ENCODE measurements at places on chromosomes 16 and 17. TPM values are rescaled to one million over a fixed set of nuclear protein-coding genes. Genes with fewer than 3 reads are reported as not detected.

- no peak for DNase-seq
Observed at GRCh38 chr16:49821614-49822282, 34.2 kb downstream of the ZNF423 start.

- DNase-seq = no peak
Observed at GRCh38 chr16:6286176-6286575, 1046.5 kb upstream of the RBFOX1 start.

- DNase-seq = peak; percentile 62
Observed at GRCh38 chr17:44363613-44364159, at the start of gene FAM171A2. FAM171A2 (minus strand) TSS chr17:44363853; CDS start chr17:44363714, 139 bp downstream.

DNA sequence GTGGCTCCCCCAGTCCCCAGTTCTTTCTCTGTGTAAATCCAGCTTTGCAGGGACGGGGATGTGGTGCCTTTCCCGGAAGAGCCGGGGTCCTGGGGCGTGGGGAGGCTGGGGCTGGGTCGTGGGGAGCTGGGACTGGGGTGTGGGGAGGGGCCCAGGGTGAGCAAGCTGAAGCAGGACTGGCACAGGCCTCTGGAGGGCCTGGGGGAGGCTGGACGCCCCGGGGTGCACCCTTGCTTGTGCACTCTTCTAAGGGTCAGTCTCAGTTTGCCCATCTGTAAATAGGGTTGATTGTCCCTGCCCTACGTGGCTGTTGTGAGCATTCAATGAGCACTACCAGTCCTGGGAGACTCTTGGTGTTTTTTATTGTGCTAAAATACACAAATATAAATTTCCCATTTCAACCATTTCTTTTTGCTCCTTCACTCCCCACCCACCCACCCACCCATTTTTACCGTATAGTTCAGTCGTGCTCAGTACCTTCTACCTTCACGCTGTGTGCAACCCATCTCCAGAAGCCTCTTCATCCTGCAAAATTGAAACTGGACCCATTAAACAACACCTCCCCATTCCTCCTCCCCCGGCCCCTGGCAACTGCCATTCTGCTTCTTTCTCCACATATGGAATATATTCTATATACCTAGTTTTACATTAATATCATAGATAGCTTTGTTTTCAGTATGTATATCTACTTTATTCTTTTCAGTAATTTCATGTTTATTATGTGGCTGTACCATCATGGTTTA, 7.8 kb upstream of the TBC1D3B start:
- DNase-seq = no peak

DNA sequence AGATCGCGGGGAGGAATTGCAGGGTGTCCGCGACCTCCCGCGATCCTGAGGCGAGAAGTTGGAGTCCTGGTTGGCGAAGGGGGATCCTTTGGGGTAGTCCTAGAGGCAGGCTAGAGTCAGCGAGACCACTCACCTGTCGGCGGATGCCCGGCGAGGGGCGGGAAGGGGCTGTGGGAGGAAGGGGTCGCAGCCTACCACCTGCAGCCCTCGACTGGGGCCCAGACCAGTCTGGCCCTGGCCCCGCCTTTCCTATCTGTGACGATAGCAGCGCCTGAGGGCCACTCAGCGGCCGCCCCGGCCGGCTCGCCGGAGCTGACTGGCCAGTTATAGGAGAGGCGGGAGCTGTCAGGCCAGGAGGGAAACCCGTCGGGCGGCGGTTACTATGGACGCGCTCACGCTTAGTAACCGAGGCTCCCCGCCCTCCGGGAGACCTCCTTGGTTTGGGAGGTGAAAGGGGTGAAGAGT, at the start of gene TEKT3:
TEKT3 (minus strand) TSS at position 213 of the 465 bp plus-strand sequence. CDS start 10,012 bp downstream, outside the sequence.
- DNase-seq = no peak

DNA sequence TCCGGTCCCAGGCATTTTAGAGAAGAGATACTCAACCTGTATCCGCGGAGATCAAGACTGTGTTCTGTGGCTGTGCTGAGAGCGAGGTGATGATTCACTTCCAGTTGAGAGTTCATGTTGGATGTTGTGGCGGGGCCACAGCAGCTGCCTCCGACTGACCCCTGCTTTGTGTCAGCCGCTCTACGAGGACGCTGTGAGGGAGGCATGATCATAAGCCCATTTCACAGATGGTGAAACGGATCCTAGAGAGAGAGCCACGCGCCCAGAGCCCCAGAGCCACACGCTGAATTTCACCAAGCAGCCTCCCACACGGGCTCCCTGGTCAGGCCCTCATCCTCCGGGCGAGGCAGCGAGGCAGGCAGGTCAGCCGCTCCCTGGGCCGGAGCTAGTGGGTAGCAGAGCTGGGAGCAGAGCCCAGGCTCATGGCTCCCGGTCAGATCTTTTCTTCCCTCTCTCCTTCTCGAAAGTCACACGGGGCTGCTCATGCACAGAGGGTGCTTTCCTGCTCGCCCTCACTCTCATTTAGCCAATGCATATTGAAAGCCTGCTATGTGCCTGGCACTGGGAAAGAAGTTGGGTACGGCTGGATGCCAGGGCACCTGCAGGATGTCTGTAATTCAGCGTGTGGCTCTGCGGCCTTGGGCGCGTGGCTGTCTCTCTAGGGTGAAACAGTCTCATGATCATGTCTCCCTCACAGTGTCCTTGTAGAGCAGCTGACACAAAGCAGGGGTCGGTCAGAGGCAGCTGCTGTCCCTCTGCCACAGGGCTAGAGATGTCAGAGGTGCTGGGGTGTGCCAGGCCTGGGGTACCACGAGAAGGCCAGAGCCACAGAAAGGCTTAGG, 155.6 kb upstream of the CHMP6 start:
- no peak for DNase-seq

GRCh38 chr17:16491703-16492612, at the start of gene LRRC75A:
LRRC75A (minus strand) TSS chr17:16492193; CDS start chr17:16491990, 203 bp downstream.
- DNase-seq = peak; percentile 31

GUCY2D gene
- total RNA-seq = not detected

EXOC3L1 gene
- 0.73 TPM for total RNA-seq

GRCh38 chr17:69870091-69870530, 204.9 kb upstream of the KCNJ16 start:
- DNase-seq = no peak

GRCh38 chr17:59616253-59616920, 3.3 kb upstream of the CLTC start:
- no peak for DNase-seq

- DNase-seq = no peak
Observed at GRCh38 chr17:50945779-50946222, 79.6 kb upstream of the TOB1 start.

DNA sequence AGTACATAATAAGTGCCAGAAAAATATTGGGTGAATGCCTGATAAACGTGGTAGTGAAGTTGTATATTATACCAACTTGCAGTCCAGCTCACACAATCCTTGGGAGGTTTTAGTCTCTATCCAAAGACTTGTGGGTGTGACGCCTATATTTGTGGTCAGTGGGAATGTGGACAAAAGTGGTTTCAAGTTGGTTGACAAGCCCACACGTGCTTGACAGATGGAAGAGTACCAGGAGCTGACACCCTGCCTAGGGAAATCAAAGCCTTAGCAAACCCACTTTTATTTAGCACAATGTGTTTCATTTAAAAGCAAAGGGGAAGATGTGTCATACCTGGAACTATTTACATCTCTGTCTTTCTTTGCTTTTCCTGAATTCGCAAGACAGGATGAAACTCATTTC, 79.0 kb downstream of the CA10 start:
- DNase-seq = no peak

COIL gene
- 19.0 TPM for total RNA-seq

DNA sequence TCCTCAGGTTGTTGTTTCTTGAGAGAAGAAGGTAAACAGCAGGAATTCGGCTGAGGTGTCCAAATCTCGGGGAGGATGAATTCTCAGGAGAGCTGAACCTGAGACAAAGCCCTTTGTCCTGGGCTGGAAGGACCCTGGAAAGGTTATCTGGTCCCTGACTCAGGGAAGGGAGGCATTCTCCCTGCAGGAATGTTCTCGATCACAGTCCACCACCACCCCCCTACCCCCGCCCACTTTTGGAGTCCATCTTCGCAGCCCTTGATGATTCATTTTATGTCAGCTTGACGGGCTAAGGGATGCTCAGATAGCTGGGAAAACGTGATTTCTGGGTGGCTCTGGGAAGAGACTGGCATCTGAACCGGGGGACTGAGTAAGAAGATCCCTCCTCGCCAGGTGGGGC, 1.4 kb upstream of the CEP295NL start:
- DNase-seq = no peak

CCL7 gene
- not detected for total RNA-seq

GRCh38 chr16:67179421-67180080, 4.2 kb downstream of the MATCAP1 start:
- DNase-seq = no peak

- DNase-seq = no peak
Observed at GRCh38 chr16:87789437-87790291, 23.9 kb upstream of the KLHDC4 start.

Data from naive thymus-derived CD4-positive, alpha-beta T cell (primary cell).